ENCODE measurements at places on chromosomes 3 and 15. TPM values are rescaled to one million over a fixed set of nuclear protein-coding genes. Genes with fewer than 3 reads are reported as not detected.

DNA sequence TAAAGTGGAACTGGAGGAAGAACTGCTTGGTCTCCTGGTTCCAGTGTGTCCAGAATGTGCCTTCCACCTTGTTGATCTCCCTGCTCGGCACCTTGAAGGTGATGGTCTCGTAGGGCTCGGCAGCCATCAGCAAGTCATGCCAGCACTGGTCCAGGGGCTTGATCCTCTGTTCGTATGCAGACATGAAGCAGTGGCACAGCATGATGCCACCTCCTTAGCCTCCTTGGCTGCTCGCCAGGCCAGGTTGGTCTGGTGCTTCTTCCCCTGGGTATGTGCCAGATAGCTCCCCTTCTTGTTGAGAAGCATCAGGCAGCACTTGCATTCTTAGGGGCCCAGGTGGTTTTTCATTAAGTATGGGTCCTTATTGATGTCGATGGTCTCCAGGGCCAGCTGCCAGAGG, 17.8 kb upstream of the TXNRD3 start:
- H3K4me1 ChIP-seq: no peaks in the 10 kb centered on the region
- no peaks in the 10 kb centered on the region for H3K27me3 ChIP-seq
- no peak overlapping the region for H3K27ac ChIP-seq
- DNase-seq: no peak

DNA sequence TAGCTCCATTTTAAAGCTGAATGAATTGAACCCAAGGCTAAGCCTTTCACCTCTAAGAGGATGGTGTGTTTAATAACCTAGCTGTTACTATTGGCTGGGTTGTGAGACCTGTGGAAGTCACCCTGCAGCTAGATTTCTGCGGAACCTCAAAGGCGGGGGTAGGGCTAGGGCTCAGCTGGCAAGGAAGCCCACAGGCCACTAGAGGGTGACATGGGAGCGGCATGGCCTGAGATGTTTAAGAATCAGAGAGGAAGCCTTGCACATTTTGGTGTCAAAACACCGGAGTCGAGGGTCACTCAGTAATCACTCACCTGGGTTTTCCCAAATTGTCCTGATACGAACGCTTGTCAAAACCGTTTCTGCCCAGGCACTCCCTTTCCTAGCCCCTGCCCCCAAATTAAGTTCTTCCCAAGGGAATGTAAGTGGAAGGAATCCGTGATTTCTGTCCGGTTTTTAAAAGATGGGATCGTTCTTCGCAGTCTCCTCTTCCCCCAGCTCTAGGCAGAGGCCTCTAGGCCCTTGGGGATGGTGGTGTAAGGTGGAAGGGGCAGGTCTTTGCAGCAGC, 3.8 kb upstream of the ACAD9 start:
- no peak overlapping the region for H3K27ac ChIP-seq
- no peaks in the 10 kb centered on the region for H3K36me3 ChIP-seq
- no peak overlapping the region for H3K4me3 ChIP-seq

- no peak overlapping the region for H3K4me3 ChIP-seq
- H3K27ac ChIP-seq: no peak overlapping the region
- no peaks in the 10 kb centered on the region for H3K4me1 ChIP-seq
- no peaks in the 10 kb centered on the region for H3K36me3 ChIP-seq
Measured at GRCh38 chr3:115827495-115827894, 204.2 kb downstream of the GAP43 start.

The RTP4 gene
- total RNA-seq: 7.5 TPM

DNA sequence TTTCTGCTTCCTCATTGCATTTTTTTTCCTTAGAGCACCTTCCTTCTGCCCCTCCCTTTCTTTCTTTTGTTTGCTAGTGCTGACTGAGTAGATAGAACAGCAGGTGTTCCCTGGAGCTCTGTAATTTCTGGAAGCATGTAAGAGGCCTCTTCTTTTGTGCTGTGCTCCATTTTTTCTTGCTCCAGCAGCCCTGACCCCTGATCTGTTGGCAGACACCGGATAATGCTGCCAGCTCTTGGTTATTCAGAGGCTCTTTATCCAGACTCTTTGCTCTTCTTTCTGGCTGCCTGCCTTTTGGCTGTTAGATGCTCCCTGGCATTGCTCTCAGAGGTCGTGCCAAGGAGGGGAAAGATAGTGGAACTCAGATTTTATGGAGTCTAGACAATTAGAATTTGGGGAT, 104.4 kb upstream of the RBMS3 start:
- no peak overlapping the region for H3K4me3 ChIP-seq
- DNase-seq: no peak
- no peak overlapping the region for H3K27ac ChIP-seq
- no peaks in the 10 kb centered on the region for H3K36me3 ChIP-seq
- H3K27me3 ChIP-seq: no peaks in the 10 kb centered on the region
- no peaks in the 10 kb centered on the region for H3K4me1 ChIP-seq

GRCh38 chr3:72411126-72411525, 437.1 kb downstream of the SHQ1 start:
- no peak overlapping the region for H3K4me3 ChIP-seq
- H3K27ac ChIP-seq: no peak overlapping the region
- no peaks in the 10 kb centered on the region for H3K36me3 ChIP-seq
- no peak for DNase-seq

DNA sequence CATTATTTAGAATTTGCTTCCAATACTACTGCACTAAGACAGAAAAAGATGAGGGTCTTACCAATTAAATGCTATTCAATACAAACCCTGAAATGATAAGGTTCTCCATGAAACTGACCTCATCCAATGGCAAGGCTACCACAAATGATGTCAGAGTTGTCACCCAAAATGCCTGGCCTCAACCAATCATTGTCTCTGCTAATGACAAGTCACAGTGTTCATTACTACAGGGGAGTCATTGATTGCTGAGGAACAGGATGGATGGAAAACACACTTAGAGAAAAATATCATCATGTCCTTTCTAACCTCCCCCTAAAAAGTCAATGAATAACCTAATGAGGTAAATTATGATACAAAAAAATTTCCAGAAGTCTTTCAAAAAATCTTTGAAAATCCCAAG, 91.0 kb downstream of the FOXP1 start:
- peaks cover 93% of the 10 kb centered on the region for H3K4me1 ChIP-seq
- peak overlapping the region; percentile 65 for H3K27ac ChIP-seq
- DNase-seq: peak; percentile 66
- H3K36me3 ChIP-seq: no peaks in the 10 kb centered on the region

The ZNF502 gene
- total RNA-seq: 3.4 TPM

The DNAH12 gene
- total RNA-seq: 0.09 TPM

The ST3GAL6 gene
- total RNA-seq: 0.50 TPM

The CPEB1 gene
- total RNA-seq: 0.17 TPM

The WDR49 gene
- 0.53 TPM for total RNA-seq

The SLC12A1 gene
- not detected for total RNA-seq

The NPAP1 gene
- not detected for total RNA-seq

GRCh38 chr3:72889310-72890165, 1.7 kb downstream of the GXYLT2 start:
- DNase-seq: no peak
- no peak overlapping the region for H3K4me3 ChIP-seq
- peaks cover 30% of the 10 kb centered on the region for H3K27me3 ChIP-seq
- H3K27ac ChIP-seq: no peak overlapping the region
- no peaks in the 10 kb centered on the region for H3K36me3 ChIP-seq

The BFSP2 gene
- total RNA-seq: not detected

DNA sequence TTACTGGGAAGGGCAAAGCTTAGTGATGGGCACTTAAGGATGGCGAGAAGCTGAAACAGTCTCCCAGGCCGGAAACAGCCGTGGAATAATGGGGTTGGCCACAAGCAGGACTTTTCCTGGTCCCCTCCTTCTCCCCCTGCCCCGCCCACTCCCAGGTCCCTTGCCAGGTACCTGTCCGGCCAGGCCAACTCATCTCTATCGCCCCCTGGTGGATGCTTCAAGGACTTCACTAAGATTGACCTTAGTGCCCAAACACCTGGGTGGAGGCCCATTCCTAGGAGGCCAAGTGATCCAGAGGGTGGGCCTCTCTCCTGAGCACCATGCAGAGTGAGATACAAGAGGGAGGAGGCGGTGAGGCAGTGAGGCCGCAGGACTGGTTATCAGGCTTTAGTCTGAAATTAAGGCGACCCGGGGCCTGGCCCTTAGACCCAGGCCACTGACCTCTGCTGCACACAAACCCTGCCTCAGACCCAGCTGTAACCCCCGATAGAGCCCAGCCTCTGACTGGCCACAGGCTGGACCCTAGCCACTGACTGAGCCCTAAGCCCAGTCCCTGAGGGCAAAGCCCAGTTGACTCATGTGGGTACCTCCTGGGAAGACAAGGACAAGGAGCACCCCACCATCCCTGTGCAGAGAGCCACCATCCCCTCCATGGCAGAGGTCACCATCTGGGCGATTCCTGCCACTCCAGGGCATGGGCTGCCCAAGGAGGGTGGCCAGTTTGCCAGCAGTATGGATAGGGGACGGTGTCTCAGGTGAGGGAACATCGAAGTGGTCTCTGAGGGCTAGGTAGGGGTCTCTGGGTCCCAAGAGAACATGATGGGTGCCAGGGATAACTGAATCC, 37.6 kb downstream of the VIPR1 start:
- H3K27me3 ChIP-seq: no peaks in the 10 kb centered on the region
- no peak overlapping the region for H3K4me3 ChIP-seq
- DNase-seq: peak; percentile 47
- H3K4me1 ChIP-seq: peaks cover 18% of the 10 kb centered on the region

GRCh38 chr3:187902041-187902471, 156.8 kb upstream of the BCL6 start:
- H3K27me3 ChIP-seq: no peaks in the 10 kb centered on the region
- no peak overlapping the region for H3K4me3 ChIP-seq
- H3K4me1 ChIP-seq: no peaks in the 10 kb centered on the region
- no peak overlapping the region for H3K27ac ChIP-seq
- no peaks in the 10 kb centered on the region for H3K36me3 ChIP-seq

- H3K4me1 ChIP-seq: no peaks in the 10 kb centered on the region
- H3K36me3 ChIP-seq: no peaks in the 10 kb centered on the region
- H3K4me3 ChIP-seq: no peak overlapping the region
- no peak for DNase-seq
- H3K27me3 ChIP-seq: no peaks in the 10 kb centered on the region
Measured at GRCh38 chr3:181497358-181497757, 214.4 kb upstream of the SOX2 start.

The SLC51A gene
- total RNA-seq: not detected

The LYZL4 gene
- not detected for total RNA-seq

GRCh38 chr3:25899352-25900101, 109.6 kb downstream of the OXSM start:
- peaks cover 26% of the 10 kb centered on the region for H3K4me1 ChIP-seq
- H3K36me3 ChIP-seq: no peaks in the 10 kb centered on the region
- no peak overlapping the region for H3K27ac ChIP-seq
- H3K4me3 ChIP-seq: no peak overlapping the region
- no peaks in the 10 kb centered on the region for H3K27me3 ChIP-seq

GRCh38 chr15:71219101-71219500, 103.8 kb downstream of the THSD4 start:
- no peaks in the 10 kb centered on the region for H3K27me3 ChIP-seq
- no peak overlapping the region for H3K27ac ChIP-seq
- H3K4me3 ChIP-seq: no peak overlapping the region

GRCh38 chr3:60571511-60571910, 679.7 kb downstream of the FHIT start:
- DNase-seq: no peak
- no peaks in the 10 kb centered on the region for H3K27me3 ChIP-seq
- no peaks in the 10 kb centered on the region for H3K4me1 ChIP-seq
- H3K4me3 ChIP-seq: no peak overlapping the region

- no peak for DNase-seq
- H3K4me3 ChIP-seq: no peak overlapping the region
Measured at GRCh38 chr15:72358650-72359171, 17.1 kb downstream of the HEXA start.

DNA sequence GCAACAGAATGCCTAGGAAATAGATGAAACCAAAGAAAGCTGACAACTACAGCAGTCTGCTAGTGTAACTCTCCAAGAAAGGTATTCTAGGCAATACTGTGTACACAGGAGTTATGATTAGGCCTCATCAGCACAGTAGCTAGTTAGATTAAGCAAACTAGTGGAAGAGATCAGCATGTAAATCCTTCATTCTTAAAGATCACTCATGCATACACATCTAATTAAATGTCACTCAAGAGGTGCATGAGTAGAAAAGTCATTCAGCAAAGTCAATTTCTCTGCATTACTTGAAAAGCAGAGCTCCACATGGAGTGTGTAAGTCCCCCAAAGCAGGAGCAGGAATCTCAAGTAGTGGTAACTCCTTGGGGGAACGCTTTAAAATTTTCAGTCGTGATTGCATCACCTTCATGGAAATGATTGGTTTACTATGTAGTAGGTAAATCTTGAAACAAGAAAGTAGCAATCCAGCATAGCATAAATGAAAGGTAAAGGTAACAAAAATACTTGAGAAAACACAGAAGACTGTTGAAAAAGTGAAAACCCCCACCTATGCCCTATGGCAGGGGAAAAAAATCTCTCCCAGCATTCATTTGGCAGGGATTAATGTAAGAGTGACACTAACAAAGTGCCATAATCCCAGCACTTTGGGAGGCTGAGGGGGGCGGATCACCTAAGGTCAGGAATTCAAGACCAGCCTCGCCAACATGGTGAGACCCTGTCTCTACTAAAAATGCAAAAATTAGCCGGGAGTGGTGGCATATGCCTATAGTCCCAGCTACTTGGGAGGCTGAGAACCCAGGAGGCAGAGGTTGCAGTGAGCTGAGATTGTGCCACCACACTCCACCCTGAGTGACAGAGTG, 29.4 kb upstream of the PPIB start:
- no peaks in the 10 kb centered on the region for H3K4me1 ChIP-seq
- DNase-seq: no peak
- H3K27me3 ChIP-seq: no peaks in the 10 kb centered on the region
- H3K4me3 ChIP-seq: no peak overlapping the region
- H3K27ac ChIP-seq: no peak overlapping the region
- H3K36me3 ChIP-seq: peaks cover 12% of the 10 kb centered on the region

DNA sequence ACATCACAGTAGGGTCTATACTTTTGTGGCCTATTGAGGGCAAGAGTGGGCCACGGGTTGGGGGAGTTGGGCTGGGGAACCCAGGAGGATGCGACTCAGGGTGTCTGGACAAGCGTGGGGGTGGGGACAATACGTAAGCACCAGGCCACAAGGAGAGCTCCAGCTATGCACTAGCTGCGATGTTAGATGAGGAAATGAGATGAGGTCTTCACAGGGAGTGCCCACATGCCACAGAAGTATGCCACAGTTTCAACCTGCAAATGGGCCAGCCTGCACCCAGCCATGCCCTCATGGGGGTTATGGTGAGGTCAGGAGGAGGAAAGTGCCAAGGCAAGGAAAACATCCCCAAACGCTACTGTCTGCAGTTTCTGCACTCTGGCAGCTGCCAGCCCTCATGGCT, 30.5 kb downstream of the CACNA2D2 start:
- no peak overlapping the region for H3K4me3 ChIP-seq
- H3K36me3 ChIP-seq: no peaks in the 10 kb centered on the region
- no peak overlapping the region for H3K27ac ChIP-seq
- H3K4me1 ChIP-seq: peaks cover 17% of the 10 kb centered on the region
- DNase-seq: peak; percentile 42

GRCh38 chr3:7734456-7734855, 767.2 kb upstream of the LMCD1 start:
- no peaks in the 10 kb centered on the region for H3K36me3 ChIP-seq
- H3K27me3 ChIP-seq: no peaks in the 10 kb centered on the region
- no peaks in the 10 kb centered on the region for H3K4me1 ChIP-seq
- no peak overlapping the region for H3K4me3 ChIP-seq
- no peak overlapping the region for H3K27ac ChIP-seq
- DNase-seq: no peak

- no peaks in the 10 kb centered on the region for H3K4me1 ChIP-seq
- no peak overlapping the region for H3K4me3 ChIP-seq
- DNase-seq: no peak
- no peaks in the 10 kb centered on the region for H3K27me3 ChIP-seq
- H3K27ac ChIP-seq: no peak overlapping the region
Measured at GRCh38 chr3:86228101-86228500, 762.8 kb downstream of the VGLL3 start.

Measured in CD4-positive, alpha-beta memory T cell (primary cell).